NCI-H446 treated with DMSO at 0.1 percent for 48 hours (cell line): ENCODE measurements at places on chromosomes 4 and X.

GRCh38 chrX:66144258-66144657 is 19.8 kb upstream of the HEPH start:
- no peak for DNase-seq

- DNase-seq = no peak
These were observed 151.3 kb upstream of the NUDT6 start for GRCh38 chr4:123073650-123074049.

DNA sequence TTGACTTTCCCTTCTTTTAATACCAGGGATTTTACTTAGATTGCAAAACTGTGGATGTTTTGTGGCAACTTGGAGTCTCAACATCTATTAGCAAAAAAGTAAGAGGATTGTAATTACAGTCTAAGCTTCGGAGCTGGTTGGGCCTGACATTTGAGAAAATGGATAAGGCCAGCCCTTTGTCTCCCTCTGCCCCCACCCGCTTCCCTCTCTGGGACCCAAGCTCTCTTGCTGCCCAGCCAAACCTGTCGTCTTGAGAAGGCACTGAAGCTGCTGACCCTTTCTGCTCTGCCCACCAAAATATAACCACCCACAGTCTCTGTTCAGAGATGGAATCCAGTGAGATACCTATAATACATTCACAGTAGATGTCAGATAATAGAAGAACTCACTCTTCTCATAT is 49.6 kb downstream of the SHROOM3 start:
- no peak for DNase-seq

- no peak for DNase-seq
These were observed 1323.4 kb downstream of the C4orf33 start for GRCh38 chr4:130419211-130419975.

- DNase-seq = peak; percentile 86
These were observed at the start of gene SPCS3 for GRCh38 chr4:176319704-176320339. TSS of gene SPCS3 (plus strand) at chr4:176319966. CDS start at chr4:176320077, 111 bp downstream.

DNA sequence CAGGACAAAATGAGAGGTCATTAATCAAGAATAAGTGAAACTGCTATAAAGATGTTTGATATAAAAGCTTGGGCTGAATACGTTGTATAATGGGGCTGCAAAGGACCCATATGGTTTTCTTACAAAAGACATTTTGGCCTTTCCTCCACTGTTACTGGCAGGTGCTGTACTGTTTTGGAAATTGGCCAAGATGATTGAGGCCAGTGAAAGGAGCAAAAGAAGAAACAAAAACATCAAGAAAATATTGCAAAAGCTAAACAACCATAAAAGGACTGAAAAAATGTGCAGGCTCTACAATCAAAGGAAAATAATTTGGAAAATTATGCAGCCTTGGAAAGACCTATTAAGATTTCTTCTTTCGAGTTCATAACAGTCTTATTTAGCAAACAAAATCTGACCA is 222.2 kb upstream of the PPP1R2C start:
- DNase-seq = peak; percentile 45

GRCh38 chr4:54065282-54066087 is 1.1 kb upstream of the CHIC2 start:
- no peak for DNase-seq

- no peak for DNase-seq
These were observed 18.0 kb downstream of the BST1 start for GRCh38 chr4:15720851-15721250.

GRCh38 chr4:102169345-102169744 is 175.9 kb downstream of the SLC39A8 start:
- DNase-seq = peak; percentile 99

DNA sequence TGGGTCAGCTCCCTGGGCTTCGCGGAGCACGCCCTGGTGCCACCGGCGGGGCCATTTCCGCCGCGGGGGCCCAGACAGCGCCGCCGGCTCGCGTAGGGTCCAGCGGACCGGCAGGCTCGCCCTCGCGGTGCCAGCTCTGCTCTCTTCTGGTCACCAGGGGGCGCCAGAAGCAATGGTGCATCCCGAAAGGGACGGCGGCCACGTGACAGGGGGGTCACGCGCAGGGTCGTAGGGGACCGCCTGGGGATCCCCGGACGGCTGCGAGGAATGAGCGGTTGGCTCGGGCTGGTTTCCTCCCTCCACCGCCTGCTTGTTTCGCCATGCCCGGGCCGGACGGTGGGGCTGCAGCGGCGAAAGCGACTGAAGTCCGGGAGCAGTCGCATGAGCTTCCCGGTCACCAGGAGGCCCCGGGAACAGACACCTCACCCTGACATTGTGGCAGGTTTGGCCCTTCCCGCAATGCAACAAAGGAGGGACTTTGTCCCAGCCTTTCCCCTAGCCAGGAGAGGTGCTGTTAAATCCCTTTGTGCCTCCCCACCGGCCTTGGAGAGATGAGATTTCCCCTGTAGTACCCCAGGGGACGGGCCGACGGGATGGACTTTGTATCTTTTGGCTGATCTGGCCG is 15.8 kb downstream of the ZCCHC12 start:
- DNase-seq = no peak

- no peak for DNase-seq
These were observed 10.0 kb downstream of the ETFDH start for GRCh38 chr4:158682066-158682465.

DNA sequence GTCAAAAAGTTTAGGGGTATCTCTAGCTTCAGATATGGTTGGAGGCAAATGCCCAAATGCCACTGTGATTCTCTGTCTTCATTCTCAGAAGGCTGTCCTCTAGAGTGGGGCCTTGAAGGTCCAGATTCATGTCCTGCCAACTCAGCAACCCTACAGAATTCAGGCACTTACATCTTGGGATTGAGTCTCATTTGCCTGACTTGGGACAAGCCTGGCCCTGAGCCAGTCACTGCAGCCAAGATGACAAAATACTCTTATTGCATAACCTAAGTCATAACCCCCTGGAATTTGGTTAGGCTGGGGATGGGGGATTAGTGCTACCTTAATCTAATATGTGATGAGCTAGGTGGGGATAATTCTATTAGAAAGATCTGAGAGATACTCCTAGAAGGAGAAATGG is 100.5 kb downstream of the AREG start:
- DNase-seq = no peak

DNA sequence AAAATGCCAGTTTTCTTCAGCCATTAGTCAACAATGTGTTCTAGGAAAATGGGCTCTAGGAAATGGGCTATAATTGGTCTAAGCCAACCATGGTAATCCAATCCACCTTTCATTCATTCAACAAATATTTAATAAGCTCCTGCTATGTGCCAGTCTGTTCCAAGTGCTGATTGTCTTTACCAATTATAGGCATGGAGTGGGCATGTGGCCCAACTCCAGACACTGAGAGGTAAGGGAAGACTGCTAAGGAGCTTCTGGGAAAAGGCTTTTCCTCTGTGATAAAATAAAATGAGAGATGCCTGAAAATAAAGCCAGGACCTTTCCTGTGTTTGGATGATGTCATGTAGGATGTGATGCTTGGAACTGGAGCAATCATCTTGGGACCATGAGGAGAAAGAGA is 43.3 kb downstream of the HOPX start:
- no peak for DNase-seq

DNA sequence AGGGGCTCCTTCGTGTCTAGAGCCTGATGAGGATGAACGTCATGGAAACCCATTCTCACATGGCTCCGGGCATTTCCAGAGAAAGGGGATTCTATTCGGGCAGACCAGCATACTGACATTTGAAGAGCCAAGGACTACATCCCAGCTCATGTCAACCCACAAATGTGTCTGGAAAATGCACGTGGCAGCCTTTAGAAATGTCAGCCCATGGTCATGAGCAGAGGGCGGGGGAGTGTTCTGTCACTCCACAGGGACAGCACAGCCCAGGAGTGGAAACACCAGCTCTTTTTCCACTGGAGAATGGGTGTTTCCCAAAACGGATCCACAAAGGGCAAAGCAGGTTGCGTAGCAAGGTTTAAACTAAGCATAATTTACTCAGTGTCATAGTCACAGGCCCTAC is 207.0 kb downstream of the BCOR start:
- no peak for DNase-seq

DNA sequence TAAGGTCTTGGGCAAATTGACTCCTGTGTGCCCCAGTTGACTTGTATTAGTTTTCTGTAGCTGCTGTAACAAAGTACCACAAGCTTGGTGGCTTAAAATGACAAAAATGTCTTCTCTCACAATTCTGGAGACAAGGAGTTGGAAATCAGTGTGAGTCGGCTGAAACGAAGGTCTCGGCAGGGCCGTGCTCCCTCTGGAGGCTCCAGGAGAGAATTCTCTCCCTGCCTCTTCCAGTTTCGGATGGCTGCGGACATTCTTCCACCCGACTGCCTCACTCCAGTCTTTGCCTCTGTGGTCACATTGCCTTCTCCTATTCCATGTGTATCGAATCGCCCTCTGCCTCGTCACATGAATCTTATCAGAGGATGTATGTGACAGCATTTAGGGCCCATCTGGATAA is 66.0 kb upstream of the PHOX2B start:
- no peak for DNase-seq

- DNase-seq = no peak
These were observed 223.0 kb upstream of the GALNT7 start for GRCh38 chr4:172945611-172946010.

DNA sequence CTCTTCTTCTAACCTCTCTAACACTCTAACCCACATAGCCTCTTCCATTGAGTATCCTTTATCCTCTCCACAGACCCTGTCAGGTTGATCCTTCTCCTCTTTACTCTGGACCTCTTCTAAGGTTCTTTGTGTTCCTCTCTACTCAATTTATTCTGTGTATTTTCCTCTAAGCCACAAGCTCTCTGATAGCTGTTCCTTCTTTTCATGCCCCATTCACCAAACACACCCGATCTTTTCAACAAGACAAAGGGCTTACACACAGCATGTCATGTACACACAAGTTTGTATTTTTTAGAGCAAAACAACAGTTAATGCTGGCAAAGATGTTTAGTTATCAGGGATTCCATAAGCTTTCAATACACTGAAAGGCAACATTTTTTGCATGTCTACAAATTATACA is 1.9 kb downstream of the SPIN2B start:
- DNase-seq = no peak

DNA sequence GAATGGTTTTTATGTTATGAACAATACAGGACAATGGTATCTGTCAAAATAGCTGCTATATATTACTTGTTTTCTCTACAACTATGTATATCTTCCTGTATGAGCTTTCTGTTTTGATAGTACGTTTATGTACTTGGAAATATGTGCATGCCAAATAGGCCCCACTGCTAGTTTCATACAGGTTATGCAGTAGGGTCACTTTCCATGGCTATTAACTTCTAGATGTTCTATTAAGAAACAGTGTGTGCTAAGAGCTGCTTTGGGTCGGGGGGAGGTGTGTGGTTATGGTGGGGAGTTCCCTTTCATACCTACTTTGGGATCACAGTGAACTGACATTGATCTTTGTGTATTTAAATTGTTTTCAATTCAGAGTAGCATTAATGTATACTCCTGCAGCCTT is 30.9 kb downstream of the RBPJ start:
- no peak for DNase-seq

GRCh38 chr4:182189103-182189878 is 53.9 kb upstream of the TENM3 start:
- DNase-seq = no peak
